Left colon (tissue), 2 donors: ENCODE measurements at places on chromosomes 5 and 9. TPM values are rescaled to one million over a fixed set of nuclear protein-coding genes. Genes with fewer than 3 reads are reported as not detected.

GRCh38 chr5:40939753-40940152 is 30.5 kb downstream of the C7 start:
- no peak for DNase-seq

The IL9 gene
- not detected for total RNA-seq

DNA sequence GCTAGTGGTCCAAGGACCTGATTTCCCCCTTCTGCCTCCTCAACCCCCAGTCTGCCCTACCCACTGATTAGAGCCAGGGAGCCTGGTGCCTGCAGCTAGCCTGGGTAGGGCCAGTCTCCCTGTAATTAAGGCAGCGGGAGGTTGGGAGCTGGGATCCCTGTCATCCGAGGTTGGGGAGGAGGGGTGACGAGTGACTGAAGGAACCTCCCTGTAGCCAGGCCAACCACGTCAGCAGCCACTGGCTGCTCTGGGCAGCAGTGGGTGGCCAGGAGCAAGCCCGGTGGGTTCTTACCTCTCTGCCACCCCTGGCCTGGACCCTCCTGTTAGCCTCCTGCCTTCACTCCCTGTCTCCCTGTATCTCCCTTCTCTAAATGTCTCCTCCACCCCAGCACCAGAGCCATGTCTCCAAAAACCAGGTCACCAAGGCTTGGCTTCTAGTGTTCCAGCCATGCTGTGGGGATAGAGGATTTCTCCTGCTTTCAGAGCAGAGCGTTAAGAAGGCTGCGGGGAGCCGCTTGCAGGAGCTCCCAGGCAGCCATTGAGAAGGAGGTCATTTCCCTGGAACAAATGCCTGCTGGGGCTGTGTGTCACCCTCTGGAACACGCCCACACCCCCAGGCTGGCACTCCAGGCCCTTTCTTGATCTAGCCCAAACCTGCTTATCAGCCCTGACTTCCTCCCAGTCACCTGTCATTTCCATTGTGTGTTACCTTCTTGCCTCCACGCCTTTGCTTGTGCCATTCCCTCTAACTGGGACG is 65.0 kb upstream of the GGTA1 start:
- DNase-seq: no peak

The SPOCK1 gene
- total RNA-seq: 11.1 TPM

DNA sequence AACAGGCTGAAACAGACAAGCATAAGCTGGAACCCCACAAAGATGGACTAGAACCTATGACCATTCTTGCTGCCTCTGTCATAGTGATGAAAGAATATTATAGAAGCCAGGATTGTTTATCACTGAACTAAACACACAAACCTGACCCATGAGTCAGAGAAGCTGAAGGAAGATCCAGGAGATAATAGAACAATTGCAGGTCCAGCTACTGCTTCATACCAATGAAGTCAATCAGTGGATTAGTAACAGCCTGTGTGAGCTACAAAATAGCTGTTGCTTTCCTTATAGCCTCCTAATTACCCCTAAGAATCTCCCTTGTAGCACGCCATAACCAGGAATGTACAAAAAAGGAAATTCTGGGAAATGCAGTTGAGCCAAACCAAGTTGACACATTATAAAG is 459.9 kb upstream of the ZNF462 start:
- DNase-seq: no peak

DNA sequence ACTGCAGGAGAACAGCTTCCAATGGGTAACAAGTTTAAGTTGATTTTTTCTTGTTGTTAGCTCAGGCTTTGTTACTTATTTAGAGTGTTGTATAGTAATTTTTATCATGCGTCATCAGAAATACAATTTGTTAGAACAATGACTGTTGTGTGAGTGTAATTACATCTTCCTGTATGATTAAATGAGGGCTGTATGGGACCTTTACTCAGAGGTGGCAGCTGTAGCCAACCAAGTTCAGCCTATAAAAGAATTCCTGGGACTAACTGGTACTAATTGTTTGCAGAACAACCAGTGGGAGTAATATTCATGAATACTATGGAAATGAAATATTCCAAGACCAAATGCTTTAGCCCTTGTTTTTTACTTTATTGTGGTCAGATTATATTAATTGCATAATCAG is 30.8 kb upstream of the TJP2 start:
- no peak for DNase-seq

DNA sequence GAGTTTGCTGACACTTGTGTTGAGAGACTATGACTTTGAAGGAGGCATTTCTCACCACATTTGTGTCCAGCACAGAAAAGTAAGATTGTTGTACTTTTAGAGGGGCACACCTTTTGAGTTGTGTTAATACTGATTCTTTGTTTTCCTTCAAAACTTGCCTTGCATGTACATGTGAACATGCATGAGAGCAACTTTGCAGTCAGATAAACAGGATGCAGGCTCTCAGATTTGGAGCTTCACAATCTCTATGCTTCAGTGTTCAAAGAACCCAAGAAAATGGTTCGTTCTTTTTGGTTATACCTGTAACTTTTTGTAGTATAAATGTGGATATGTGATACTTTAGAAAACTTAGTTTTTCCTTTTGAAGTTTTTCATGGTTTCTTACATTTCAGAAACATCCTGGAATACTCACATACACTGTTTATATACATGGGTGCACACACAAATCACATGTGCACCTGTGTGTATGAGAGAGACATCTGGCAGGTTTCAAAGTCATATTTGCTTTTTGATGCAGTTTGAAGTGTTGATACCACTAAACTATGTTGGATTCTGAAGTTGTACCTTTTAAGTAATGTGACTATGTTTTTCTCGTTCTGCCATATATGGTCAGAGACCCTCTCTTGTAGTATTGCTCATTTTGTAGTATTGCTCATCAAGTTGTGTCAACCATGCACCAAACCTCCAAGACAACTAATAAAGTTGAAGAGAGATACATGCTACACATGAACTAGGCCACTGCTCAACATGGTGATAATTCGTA is 190.7 kb downstream of the CD180 start:
- no peak for DNase-seq

DNA sequence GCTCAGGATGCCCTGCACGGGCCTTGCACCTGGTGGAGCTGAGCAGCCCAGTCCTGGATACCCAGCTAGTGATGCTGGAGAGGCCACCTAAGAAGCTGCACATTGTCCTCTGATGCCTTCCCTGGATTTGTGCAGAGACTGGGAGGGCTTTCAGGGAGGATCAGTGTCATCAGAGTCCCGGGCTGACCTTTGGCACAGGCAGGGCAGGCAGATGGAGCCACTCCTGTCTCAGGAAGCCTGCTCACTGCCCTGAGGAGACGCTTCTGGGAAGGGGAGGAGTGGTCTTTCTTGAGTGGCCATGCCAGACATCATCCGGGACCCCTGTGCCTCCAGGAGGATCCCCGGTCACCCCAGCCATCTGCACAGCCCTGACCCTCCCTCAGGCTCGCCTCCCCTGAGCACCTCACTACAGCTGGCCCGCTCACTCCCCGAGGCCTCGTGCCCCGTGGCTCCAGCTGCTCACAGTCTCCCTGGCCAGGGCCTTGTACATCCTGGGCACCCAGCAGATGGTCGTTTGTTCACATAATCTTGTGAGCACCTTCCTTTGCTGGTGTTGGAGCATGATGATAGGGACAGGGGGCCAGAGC is 47.2 kb upstream of the FCN2 start:
- DNase-seq: no peak

The NIPAL4 gene
- 0.84 TPM for total RNA-seq

DNA sequence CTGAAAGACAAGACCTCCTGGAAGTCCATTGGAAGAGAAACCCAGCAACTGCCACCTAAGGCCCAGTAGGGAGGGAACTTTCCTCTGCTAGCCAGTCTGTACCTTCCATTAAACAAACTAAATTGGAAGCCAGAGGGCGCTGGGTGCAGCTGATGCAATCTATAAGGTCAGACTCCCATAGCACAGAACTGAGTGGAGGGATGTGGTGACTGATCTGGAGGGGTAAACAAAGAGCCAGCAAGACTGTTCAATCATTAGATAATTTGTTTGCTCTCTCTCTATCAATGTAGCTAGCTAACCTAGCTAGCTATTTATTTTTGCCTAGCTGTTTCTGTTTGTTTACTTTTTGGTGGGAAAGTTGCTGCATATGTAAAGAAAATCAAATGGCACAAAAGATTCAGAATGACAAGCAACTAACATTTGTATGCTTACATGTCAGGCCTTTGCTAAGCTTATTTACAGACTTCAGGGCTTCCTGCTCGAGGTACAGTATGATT is 291.8 kb upstream of the DAB2 start:
- DNase-seq: peak; percentile 52
